ENCODE measurements at places on chromosomes 3 and 15.

DNA sequence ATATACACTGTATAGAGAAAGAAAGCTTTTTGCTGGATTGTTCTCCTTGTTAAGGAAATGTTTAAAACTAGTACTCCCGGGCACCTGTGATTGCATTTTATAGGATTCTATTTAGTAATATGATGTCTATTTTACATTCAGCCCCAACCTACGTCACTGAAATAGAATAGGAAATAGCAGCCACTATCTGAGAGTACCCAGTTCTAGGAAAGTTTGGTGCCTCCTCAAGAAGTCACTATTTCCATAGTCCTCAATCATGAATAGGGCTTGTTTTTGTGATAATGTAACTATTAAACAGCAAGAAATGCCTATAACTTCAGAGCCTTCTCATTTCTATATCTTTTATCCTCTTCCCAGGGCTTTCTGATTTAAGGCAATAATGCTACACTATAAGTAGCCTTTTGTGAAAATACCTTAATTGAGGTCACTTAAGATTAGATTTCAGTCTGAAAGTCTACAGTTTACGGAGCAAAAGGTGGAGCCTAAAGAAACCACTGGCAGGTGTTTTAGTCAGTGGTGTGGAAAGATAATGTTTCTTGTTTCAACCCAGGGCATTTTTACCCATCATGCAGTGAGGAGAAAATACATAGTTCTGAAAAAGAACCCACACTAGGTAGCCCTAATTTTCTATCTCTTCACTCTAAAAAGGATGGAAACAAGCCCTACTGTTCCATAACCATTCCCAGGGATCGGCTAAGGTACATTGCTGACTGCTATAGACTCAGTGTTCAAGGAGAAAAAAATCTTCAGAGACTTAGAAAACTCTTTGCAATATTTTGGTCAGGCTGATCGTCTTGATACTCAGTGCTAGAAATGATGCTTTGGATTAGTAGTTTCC lies 38.7 kb downstream of the TIGIT start:
- no peak for DNase-seq

DNA sequence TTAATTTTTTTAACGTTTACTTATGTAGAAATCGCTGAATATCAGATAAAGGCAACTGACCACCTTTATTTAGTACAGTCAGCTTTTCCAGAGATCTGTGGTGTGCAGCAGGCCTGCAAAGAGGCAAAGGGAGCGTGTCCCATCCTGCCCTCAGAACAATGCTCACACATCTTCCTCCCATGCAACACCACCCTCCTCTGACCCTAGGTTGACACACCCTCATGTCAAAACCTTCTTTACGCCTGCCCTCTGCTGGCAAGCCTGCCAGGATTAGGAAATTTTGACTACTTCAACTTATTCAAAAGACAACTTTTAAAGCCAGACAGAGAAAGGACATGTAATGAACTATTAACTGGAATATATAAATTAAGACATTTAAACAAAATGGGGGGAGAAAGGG lies 513.7 kb downstream of the FOXP1 start:
- DNase-seq, result peak; percentile 85

GRCh38 chr3:144942093-144942837 lies 970.6 kb downstream of the DIPK2A start:
- DNase-seq, result no peak

DNA sequence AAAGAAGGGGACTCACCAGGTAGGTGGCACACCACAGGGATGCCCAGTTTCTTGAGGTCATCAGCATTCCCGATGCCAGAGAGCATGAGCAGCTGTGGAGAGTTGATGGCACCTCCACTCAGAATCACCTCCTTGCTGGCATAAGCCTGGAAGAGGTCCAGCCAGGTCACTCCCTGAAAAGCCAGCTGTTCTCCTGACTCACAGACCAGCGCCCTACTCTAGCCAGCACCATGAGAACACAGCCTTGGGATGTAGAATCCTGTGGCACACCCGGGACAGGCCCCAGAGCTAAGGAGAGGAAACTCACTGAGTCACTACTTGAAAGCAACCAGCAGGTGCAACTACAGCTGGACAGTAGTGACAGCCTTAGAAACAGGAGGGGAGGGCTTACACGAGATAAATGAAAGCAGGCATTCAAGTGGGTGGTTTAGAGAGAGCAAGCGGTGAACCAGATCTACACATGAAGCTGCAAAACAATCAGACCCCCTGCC lies 24.5 kb downstream of the CHDH start:
- DNase-seq, result no peak

GRCh38 chr15:93881310-93881709 lies 350.1 kb upstream of the MCTP2 start:
- no peak for DNase-seq

DNA sequence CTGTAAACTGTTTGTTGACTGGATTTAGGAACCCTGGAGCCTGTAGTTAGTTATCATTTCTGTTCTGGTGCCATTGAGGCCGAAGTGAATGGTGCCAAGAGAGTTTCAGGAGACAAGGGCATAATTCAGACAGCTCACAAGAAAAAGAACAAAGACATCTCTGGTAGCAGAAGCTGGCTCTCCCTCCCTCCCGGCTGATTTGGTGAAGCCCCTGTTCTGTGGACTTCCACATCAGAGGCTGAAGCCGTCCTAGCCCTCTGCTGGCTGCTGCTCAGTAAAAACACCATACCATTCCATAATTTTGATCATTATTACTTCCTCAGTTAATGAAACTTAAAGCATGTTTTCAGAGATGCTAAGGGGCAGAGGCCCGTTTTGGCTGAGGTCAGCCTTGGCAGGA lies 381.2 kb upstream of the WNT5A start:
- DNase-seq, result peak; percentile 91

GRCh38 chr3:167481164-167481563 lies 7.3 kb upstream of the SERPINI2 start:
- DNase-seq, result no peak

- DNase-seq, result no peak
These were observed 1003.3 kb upstream of the NR2F2 start for GRCh38 chr15:95327183-95327525.

GRCh38 chr3:69690-70089 lies 126.9 kb upstream of the CHL1 start:
- no peak for DNase-seq

DNA sequence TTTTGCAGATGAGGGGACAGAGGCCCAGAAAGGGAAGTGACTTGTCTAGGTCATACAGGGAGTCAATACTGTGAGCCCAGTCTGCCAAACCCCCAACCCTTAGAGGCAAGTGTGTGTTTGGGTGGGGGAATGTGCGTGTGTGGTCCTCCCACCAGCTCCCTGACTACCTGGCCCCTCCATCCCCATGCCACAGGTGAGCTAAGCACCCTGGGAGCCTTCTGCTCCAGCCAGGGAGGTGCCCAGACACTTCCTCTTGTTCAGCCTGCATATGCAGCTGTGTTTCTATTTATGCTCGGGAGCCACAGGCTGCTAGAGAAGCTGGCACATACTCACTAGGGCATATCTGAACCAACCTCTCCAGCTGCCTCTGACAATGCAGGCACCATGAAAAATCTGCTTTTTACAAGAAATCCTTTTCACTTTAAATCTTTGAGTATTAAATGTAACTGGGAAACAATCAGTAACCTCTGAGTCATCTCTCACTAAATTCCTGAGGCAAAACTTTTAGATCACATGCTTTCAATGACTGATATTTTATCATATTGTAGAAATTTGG lies 20.7 kb downstream of the TBC1D2B start:
- DNase-seq, result no peak

DNA sequence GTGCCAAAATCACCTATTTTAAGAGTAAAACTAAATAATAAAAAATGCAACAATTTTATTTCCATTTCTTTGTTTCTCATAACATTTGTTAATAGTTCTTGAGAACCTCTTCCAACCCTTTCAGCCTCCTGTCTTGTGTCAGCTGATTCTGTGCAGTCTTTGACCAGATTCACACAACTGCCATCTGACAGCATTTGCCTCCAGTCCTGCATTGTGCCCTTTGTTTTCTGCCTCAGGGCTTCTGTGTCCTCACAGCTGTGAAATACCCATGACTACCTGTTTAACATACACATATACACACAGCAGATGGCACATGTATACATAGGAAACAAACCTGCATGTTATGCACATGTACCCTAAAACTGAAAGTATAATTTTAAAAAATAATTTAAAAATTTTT lies 13.2 kb upstream of the CNTN6 start:
- DNase-seq, result peak; percentile 67

All from pons (tissue), 1 donor.